ENCODE measurements at places on chromosomes 1 and 21.

GRCh38 chr1:73803380-73803779 is 394.6 kb downstream of the LRRIQ3 start:
- no peak for DNase-seq

DNA sequence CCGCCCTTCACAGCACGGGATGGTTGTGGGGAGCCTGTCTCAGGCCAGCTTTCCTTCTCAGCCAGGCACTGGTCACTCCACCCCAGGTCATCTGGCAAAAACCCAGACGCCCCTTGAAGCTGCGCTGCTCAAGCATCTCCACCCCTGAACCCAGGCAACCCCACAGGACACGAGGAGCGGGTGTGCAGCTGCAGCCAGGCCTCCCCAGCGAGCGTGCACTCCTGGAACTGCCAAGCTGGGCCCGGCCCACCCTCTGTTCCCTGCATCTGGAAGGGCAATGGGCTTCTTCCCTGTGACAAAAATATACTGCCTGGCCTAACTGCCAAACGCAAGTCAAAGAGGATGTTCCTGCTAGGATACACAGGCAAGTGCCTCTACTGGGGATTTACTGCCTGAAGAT is 39.7 kb downstream of the SLC66A1 start:
- no peak for DNase-seq

DNA sequence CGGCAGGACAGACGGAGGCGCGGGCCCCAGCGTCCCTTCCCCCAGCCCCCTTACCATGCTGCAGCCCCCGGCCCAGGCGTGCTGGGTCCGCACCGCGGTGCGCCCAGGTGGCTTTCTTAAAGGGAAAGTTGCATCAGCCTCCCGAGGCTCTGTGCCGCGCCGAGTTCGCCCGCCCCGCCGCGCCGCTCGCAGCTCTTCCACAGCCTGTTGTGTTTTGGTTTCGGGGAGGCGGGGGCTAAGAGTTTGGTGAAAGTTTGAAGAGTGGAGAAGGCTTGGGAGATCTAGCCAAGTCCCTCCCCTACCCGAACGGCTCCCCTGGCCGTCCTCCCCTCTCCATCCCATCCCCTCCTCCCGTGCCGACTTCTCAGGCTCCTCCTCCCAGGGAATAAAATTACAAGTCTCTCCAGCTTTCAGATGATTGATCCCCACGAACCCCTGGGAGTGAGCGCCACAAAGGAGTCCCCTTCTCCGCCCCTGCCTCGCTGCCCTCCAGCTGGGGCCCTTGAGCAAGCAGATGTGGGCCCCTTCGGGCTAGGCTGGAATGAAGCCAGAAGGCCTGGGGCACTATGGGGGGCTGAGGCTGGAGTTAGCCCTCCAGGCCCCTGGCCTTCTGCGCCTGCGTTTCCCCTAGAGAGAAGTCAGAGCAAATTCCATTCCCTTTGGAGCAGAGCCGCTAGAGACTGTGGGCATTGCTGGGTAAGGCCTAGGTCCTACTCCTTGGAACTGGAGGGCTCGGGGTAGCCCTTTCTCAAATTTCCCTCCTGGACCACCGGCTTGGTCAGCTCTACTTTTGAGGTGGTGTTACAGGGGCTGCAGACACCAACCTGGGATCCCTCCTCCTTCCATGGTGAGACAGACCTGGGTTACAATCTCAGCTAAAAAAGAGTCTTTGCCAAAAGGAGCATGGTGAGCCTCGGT is at the start of gene SLC6A9:
SLC6A9 (minus strand) TSS at position 211 of the 918 bp plus-strand sequence. CDS start 7,185 bp downstream, outside the sequence.
- DNase-seq, result peak; percentile 41

DNA sequence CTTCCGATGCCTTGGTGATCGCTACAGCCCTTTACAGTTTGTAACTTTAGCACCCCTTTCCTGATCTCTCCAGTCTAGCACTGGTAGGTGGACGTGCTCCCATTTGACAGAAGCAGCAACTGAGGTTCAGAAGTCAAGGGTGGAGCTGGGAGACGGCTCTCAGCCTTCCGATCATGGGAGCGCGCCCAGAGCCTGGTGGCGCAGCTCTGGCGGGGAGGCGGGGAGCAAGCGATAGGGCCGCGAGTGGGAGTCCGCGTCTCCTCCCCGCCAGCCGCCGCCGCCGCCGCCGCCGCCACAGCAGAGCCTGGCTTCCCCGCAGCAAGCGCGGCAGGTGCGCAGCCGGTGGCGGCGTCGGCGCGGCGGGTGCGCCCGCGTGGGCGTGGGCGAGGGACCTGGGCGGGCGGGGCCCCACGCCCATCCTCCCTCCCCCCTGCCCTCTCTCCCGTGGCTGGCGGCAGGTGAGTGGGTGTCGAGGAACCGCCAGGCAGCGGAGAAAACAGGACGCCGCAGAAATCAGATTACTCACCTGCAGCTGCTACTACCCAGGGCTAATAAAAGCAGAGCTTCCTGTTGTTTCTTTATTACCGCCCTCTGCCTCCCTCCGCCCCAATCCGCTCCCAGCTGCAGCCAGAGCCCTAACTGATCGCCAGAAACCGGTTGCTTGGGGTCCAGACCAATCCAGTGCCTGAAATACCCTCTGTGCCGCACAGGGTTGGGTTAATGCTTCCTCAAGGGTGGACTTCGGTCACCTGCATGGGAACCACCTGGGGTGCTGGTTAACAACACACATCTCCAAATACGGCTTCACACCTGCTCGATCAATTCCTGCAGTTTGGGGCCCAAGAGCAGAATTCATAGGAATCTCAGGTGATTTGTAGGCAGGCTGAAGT is 60.2 kb upstream of the ID3 start:
- peak; percentile 67 for DNase-seq

GRCh38 chr1:177648731-177649265 is 321.1 kb downstream of the SEC16B start:
- no peak for DNase-seq

- DNase-seq, result no peak
Measured at GRCh38 chr1:113252166-113252565, 138.1 kb upstream of the MAGI3 start.

GRCh38 chr1:81213279-81213678 is 587.5 kb upstream of the ADGRL2 start:
- no peak for DNase-seq

DNA sequence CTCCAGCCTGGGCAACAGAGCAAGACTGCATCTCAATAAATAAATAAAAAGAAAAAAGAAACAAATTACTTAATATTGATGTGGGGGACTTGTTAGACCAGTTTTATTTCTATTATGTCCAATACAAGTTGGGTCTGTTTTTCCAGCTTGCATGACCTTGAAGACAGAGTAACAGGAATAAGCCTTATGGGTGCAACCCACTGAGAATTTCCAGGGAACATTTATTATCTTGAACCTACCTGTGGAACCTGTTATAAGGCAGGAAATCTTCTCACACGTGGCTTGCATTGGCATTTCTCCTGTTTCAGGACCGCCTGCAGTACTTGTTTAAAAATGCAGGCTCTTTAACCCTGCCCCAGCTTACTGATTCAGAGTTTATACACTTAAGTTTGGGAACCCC is 64.0 kb downstream of the ZBTB17 start:
- DNase-seq, result no peak

DNA sequence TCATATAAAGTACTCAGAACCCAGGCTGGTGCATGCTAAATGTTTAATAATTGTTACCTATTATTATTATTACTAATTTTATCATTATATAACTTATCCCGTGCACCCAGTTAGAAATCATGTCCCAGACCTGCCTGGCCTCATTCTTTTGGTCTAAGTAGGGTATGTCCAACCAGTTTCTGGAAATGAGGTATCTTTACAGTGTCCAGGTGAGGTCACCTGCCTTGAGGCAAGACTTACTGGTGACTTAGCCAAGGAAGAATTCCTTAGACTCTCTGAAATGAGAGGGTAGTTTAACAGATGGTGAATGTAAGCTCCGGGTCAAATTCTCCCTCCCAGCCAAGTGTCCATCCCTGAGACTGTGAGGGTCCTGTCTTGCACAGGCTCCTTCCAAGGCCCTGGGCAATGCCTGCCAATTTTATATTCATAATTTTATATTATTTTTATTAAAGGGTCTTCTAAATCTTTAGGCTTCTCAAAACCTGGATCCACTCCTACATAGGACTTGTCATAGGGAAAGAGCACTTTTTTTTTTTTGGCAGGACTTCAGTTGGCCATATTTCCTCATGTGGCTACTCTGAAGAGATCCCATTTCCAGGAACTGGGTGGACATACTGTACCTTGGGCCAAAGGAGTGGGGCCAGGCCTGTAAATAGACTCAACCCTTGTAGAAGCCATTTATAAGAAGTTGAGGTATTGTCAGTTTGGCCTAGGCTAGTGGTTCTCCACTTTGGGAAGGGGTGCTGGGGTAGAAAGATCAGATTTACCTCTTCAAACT is 96.7 kb upstream of the KCNA3 start:
- no peak for DNase-seq

GRCh38 chr1:94094469-94095111 is 26.4 kb downstream of the ABCA4 start:
- DNase-seq, result no peak

- DNase-seq, result no peak
Measured at GRCh38 chr1:229127301-229127700, 143.6 kb upstream of the RAB4A start.

DNA sequence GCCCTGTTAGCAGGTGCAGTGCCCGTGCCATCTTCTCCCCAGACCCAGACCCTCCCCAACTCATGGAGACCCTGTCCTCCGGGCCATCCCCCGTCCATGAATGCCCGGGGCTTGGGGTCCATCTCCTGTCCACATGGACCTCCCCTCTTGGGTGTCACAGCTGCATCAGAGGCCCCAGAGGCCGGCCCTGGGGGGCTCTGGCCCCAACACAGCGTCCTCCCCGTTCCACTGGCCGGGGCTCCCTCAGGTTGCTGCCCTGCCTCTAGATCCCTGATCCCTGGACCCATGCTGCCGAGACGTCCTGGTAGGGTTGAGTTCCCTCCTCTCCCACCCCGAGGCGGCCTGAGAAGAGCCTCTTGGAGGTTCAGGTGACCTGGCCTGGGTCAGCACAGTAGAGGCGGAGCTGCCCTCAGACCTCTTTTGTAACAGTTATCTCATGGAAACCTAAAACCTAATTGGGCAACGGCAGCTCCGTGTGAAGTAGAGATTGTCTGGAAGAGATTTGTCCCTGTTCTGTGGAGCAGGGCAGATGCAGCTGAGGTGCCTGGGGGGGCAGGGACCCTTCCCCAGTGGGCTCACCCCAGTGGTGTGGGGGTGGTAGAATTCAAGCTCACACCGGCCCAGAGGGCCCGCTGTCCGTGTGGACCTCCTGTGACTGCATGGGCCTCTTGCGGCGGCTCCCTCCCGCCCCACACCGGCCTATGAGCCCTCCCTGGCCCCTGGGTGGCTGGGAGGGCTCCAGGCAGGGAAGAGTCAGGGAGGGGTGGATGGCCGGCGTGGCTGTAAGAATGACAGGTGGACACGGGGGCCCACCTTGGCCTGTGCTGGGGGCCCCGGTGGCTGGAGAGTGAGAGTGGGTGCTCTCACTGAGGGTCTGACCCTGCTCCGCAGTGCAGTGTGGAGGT is 56.1 kb downstream of the SKI start:
- no peak for DNase-seq

- DNase-seq, result no peak
Measured at GRCh38 chr1:32870615-32871363, at the start of gene FNDC5. Gene FNDC5 (minus strand): TSS chr1:32870912.

- DNase-seq, result no peak
Measured at GRCh38 chr1:68173936-68174737, 58.2 kb downstream of the WLS start.

DNA sequence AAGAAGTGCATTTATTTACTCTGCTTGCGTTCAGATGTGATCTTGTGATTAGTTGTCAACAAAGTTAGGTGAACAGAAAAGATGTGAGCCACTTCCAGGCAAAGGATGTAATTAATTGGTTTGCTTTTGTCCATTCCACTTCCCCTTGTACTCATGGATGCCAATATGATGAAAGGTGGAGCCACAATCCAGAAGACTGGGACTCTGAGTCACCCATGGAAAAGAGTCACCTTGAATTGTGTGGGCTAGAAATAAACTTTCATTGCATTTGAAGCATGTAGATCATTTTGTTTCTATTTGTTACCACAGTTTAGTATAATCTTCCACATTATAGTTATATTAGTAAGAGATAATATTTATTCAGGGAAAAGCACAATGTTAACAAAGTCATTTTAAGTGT is 684.2 kb downstream of the LTN1 start:
- no peak for DNase-seq

DNA sequence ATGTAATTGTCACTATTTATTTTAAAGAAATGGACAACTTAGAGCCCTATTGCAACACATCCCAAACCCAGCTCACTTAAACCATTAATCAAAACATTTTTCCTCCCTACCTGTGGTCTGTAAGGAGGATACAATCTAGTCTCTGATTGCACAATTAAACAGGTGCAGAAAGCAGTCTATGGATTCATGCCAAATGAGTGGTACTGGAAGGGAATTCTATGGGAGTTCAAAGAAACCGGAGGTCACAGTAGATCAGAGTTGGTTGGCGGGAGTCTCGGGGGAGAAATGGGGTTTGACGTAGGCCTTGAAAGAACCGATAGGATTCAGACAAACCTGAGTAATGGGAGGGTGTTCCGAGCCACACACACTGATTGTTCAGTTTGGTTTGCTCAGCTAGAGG is 314.9 kb downstream of the KIF26B start:
- no peak for DNase-seq

GRCh38 chr21:45594721-45595489 is 48.6 kb upstream of the PCBP3 start:
- no peak for DNase-seq

DNA sequence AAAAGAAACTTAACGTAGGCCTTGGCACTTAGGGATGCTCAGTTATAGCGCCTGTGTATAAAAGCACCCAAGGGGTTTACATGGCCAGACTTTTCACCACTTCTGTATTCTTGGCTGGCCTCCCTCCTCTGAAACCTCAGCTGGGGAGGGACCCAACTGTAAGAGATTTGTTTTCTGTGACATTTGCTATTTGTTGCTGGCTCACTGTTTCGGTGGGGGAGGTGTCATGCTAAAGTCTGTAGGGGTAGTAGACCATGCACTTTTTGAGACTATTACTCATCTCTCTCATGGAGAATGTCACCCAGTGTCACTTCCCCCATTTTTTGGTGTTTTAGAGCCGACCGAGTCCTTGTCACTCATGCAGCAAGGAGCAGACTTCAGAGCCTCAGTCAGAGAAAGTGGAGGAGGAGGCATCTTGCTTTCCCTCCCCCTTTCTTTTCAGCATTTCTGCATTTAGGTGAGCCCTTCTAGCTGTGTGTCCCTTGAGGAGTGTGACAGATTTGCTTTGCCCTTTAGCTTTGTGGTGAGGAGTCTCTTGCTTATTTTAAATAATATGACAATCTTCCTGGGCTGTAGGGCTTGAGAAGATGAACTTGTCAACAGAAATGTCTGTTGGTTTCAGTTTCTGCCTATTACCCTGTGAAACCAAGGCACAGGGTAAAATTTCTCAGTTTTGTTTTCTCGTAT is 160.1 kb downstream of the FASLG start:
- no peak for DNase-seq

GRCh38 chr21:39849014-39849655 is 18.1 kb upstream of the PCP4 start:
- no peak for DNase-seq

DNA sequence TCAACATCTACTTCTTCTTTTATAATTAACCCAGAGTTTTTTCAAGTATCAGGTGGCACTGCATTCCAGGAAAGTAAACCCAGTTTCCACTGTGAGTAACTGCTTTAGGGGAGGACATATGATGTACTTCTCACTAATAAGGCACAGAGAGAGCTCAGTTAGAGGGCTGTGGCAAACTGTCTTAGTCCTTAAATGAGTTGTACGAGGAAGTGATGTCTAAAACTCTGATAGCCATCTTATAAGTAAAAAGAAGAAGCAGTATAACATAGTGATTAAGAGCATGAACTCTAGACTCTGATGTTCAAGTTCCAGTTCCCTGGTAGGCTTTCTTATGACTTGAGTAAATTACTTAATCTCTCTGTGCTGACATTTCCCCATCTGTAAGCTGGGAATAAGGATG is 58.7 kb upstream of the PTGS2 start:
- no peak for DNase-seq
